ENCODE measurements at places on chromosomes 3 and 15.
A peak's percentile ranks its signal among the peaks of the same experiment; 100 is the strongest.

- no peak for DNase-seq
Observed at GRCh38 chr3:58148049-58148448, 62.7 kb downstream of the DNASE1L3 start.

GRCh38 chr3:52195823-52196331, 2.1 kb upstream of the ALAS1 start:
- no peak for DNase-seq

- no peak for DNase-seq
Observed at GRCh38 chr3:158102242-158103080, 3.8 kb downstream of the SHOX2 start.

DNA sequence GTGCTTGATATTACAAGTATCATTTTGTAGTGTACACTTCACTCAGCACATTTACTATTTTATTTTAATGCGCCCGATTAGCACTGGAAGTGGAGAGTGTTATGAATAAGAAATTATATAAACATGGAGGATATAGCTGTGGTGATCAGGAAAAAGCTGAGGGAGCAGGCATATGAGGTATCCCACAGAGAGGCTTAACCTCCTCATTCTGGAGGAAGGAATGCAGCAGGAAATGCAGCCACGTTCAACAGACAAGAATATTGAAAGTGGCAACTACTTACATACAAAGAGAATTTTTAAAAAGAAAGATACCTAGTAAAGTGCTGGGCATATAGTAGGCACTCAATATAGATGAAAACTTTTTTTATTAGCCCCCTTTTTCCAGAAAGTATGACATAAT, 166.0 kb upstream of the SATB1 start:
- DNase-seq, result no peak

DNA sequence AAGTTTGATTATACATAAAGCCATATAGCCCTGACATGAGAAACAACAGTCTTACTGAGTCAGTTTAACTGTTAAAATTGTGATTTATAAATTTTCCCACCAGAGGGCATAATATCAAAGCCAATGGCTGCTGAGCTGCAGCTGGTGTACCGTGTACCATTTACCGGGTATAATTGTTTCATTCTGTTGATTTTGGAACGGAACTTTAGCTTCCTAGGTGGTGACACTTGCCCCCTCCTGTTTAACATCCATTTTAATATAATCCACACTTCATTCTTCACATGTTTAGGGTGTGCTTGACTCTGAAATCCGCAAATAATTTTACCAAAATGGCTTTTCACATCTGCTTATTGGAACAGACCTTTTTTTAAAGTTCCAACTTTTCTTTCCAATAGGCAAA, 72.8 kb downstream of the SLC9A9 start:
- DNase-seq, result no peak

DNA sequence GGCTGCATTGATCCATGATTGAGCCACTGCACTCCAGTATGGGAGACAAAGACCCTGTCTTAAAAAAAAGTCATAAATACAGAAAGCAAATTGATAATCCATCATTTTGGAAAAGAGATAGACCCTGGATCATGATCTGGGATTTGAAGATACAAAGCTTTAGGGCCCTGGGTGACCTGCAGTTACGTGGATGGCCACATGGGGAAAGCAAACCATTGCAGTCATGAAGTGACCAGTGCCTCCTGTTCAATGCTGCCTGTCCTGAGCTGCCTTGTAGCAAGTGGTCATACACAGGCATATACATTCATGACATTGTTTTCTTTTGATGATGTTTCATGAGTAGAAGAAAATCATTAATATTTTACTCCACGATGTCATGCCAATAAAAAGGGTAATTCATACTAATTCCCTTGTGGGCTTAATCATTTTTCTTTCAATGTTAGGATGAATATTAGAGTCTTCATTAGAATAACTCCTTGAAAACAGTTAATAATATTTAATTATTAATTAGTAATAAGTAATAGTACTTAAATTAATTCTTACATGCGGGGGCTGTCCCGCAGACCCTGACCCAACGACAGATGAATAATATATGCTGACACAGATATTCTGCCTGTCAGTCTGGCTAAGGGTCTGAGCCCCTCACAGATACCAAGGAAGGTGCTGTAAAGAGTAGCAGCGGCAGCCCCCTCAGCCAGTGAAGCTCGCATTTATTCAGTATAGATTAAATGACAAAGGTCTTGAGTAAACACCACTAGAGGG, 109.0 kb upstream of the UNC13C start:
- no peak for DNase-seq

- no peak for DNase-seq
Observed at GRCh38 chr3:134903837-134904236, 108.8 kb downstream of the EPHB1 start.

- DNase-seq, result no peak
Observed at GRCh38 chr3:161069511-161070251, 35.5 kb downstream of the B3GALNT1 start.

- no peak for DNase-seq
Observed at GRCh38 chr15:31831596-31831995, 198.7 kb upstream of the CHRNA7 start.

DNA sequence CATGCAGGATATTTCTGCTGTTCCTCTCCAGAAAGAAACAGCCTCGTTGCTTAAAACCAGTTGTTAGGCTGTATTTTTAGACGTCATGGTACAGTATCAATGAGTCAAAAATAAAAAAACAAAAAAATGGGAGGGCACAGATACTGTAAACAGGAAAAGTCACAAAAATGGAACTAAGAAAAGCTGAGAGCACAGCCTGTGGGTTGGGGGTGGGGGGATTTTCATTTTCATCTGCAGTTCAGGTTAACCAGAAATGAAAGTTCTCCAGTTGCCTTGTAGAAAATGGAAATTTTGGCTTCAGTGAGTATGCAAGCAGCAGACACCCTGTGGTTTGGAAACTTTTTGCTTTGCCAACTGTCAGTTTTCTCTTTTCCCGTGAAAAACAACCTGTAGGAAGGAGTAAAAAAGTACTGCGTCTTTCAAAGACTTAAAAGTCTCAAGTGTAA, 59.0 kb downstream of the FRMD4B start:
- peak; percentile 62 for DNase-seq

DNA sequence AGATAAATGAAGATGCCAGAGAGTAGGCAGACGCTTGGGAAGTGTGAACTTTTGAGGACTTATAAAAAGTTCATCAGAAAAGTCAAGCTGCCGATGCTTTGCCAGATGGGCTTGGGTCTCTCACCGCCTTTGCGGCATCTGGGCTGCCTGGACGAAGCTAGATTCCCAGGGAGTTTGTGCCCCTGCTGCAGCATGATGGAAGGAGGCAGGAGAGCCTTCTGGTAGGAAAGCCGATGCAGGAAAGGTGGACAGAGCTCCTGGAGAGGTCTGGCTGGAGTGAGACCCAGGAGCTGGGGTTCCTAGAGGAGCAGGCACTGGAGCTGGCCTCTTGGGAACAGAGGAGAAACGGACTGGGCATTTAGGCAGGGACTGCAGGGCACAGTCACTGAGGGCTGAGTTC, 51.9 kb upstream of the ATP2B2 start:
- DNase-seq, result peak; percentile 10

DNA sequence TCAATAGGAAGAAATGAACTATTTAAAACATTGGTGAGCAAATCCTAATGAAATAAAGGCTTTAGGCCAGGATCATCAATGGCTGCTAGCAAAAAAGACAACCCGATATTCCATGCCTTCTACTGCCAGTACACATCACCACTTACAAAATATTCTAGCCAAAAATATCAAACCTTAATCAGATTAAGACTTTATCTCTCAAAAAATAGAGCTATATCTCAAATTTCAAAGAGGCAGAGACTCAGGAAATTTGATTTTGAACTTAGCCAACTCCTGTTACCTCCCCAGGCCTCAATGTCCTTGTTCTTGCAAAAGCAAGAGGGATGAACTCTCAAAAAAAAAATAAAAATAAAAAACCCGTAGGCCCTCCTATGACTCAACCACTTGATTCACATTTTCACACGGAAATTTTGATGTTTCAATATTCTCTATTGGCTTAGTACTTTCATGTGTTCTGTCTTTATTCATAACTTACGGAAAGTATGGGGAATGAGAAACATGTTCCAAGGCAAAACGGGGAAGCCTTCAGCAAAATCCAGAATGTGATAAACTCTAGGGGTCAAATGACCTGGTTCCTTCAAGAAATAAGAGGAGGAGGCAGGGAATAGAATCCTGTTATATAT, 273.3 kb upstream of the ZPLD1 start:
- DNase-seq, result no peak

DNA sequence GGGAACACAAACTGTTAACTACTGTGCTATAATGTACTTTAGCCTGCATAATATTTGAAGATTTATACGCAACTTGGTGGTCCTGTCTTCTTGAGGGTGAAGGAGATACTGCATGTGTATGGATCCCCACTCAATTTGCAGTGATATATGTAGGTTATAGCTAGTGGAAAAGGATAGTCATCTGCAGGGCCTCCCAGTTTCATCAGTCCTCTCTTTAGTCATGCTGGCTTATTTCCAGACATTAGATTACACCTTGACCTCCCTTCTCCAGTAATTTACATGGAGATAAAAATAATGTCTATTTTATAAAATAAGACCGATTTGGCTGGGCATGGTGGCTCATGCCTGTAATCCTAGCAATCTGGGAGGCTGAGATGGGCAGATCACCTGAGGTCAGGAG, 3.7 kb downstream of the NR1D2 start:
- no peak for DNase-seq

GRCh38 chr15:33678176-33678575, 290.1 kb upstream of the CHRM5 start:
- no peak for DNase-seq

- peak; percentile 57 for DNase-seq
Observed at GRCh38 chr3:50617911-50618481, 1.0 kb downstream of the MAPKAPK3 start.

DNA sequence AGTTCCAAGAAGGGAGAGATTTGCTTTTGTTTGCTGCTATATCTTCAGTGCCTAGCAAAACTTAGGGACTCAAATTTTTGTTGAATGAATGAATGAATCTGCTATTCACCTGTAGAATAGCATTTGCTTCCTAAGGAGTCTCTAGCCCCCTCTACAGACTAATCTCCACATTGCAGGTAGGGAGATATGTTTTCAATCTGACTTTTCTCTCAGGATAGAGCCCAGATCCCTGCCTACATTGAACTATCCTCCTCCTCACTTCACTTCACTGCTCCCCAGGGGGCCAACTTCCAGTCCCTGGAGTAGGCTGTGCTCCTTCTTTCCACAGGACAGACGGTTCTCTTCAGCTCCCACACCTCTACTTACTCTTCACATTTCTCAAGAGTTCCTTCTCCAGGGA, 81.9 kb upstream of the PTX3 start:
- DNase-seq, result no peak

DNA sequence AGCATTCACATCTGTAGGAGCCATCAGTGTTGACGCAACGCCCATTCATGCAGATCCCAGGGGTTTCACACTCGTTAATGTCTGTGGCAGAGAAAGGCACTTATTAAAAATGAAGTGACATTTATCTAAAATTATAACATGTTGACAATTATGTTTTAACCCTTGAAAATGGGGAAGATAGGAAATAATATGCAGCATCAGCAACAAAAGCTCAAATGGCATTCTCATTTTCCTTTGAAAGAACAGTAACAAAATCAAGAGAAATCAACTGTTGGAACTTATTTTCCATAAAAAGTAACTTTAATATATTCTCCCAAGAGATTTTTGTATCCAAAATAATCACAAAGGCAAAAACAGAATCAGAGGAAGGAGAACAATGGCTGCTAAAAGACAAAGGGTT, 140.4 kb downstream of the FBN1 start:
- DNase-seq, result no peak

DNA sequence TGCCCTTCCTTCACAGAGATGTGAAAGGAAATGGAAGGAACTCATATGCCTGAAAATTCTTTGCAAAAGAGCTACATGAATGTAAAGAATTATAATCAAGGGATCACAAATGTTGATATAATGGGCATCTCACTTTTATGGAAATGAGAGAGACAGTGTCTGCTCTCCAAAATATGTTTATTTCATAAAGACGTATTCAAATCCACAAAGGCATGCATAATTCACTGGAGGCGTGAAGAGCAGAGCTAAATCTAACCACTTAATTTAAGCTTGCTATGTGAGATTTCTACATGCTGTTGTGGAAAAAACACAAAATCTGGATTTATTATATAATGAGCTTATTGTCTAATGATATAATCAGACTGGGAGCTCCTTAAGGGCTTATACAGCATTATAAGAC, 469.1 kb downstream of the RAP2B start:
- no peak for DNase-seq

DNA sequence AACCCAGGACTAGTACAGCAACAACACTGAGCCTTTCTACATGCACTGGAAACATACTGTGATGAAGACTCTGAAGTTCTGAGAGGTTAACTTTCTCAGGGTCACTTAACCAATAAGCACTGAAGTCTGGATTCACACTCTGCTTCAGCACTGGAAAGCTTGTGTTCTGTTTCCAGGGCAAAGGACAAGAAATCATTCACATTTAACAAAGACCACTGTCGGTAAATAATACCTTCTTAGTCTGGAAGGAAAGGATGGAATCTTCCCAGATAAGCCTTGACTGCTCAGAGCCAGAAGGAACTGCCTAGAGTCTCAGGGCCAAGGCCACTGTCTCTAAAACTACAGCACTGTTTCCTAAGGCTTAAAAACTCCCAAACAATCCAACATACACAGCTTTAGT, 4.3 kb upstream of the GLYCTK start:
- DNase-seq, result no peak

DNA sequence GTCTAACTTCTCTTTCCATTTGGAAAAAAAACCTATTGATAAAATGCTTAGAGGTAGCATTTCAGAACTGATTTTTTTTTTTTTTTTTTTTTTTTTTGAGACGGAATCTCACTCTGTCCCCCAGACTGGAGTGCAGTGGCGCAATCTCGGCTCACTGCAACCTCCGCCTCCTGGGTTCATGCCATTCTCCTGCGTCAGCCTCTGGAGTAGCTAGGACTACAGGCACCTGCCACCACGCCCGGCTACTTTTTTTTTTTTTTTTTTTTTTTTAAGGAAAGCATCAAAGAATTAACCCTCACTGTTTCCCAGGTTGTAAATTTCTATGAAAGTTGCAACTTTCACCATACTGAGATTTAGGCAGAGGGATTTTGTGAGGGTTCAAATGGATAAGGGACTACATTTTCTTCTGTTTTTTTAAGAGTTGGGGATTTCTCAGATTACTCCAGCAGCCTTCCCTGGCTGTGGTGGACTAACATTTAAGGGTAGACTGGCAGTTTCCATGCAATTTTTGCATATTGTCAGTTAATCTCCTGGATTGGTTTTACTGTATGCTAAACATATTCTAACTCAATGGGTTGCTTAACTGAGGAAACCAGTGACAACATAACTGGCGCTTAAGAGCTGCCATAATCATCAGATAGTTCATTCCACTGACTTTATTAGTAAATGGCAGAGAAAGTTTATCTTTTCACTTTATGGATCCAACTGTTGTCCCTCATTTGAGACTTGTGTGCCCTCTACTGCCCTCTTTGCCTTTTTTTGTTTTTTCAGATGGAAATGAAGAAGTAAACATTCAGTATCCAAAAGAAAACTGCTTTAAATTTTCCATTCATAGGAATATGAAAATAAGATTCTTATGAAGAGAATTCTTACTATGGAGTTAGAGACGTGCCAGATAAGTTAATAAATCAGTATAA, 93.7 kb downstream of the NPTN start:
- no peak for DNase-seq

Measured in stimulated activated CD8-positive, alpha-beta memory T cell treated with anti-CD3 and anti-CD28 coated beads, Interleukin-4, amount 100 ng/mL, for 48 hours (primary cell).